ENCODE measurements at places on chromosomes 1 and 21.
A peak's percentile ranks its signal among the peaks of the same experiment; 100 is the strongest.

GRCh38 chr1:230891413-230891812, 23.1 kb upstream of the C1orf198 start:
- no peak for DNase-seq

GRCh38 chr1:183477986-183478781, 5.9 kb downstream of the SMG7 start:
- no peak for DNase-seq

DNA sequence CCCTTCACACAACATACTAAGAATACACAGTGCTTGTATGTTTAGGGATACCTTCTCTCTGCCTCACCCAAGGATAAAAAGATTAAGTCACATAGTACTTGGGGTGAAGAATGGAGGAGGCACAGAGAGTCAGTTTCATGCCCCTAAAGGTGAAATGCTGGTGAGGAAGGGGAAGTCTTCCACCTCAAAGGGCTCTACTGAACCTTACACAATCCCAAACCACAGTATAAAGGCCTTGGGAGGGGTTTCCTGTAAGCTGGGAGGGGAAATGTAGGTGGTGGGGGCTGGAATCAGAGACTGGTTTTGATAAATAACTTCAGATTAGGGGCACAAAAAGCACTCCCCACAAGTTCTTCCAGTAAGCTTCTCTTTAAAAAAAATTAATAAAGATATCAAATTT, 3.5 kb downstream of the MINDY1 start:
- no peak for DNase-seq

DNA sequence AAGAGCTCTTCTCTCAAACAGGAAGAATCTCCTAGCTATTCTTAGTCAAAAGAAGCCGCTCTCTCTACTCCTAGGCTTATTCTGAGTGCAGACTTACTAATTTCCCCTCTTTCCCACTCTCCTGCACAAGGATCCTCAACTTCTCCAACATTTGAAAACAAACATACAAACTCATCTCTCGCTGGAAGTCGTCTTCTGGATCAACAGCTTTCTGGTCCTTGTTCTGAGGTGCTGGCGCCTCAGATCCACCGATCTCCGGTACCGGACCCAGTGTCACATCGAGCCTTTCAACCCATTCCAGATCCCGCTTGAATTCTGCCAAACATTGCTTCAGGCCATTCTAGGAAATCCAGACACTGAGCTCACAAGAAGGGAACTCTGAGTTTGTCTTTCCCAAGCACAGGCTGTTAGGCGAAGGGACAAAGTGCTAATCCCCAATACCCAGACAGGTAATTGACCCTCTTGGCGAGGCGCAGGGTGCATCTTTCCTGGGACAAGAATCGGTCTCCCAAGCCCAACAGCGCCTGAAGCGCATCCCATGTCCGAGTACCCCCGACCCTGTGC, 696 bp downstream of the EBNA1BP2 start:
- DNase-seq: no peak

DNA sequence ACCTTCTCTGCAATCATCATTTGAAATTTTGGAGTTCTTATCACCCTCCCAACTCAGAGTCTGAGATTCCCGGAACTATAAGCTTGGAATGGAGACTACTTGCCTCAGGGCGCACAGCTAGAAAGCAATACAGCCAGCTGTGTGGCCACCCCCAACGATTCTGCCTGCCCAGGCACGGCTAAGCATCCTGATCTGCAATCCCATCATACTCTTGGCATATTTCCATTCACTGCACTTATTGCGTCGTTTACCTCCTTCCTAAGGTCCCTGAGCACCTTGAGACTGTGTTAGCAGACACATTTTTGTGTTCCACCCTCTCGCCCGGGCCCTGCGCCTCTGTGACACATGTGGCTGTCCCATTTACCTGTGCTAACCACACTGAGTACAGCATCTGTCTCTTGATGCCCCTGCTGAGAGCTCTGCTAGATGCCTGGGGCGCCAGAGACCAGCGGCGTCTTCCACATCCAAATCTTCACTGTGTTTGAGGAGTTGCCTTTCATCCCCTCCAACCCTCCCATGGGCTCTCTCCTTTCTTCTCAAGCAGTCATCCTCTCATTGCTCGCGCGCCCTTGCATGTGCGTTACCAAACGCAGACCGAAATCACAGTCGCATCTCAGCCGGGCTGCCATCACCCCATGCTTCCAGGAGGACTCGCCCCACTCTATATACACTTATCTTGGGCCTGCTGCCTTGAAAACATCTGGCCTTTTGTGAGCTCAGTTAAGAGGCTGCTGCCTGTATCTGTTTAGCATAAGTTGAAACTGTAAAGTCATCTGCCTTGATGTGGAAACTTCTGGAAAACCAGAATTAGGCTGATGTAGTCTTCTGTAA, 3.5 kb upstream of the CLDN19 start:
- DNase-seq: no peak

GRCh38 chr1:236083650-236084385, 18.9 kb upstream of the NID1 start:
- no peak for DNase-seq

GRCh38 chr1:208516780-208517179, 272.6 kb upstream of the PLXNA2 start:
- no peak for DNase-seq

DNA sequence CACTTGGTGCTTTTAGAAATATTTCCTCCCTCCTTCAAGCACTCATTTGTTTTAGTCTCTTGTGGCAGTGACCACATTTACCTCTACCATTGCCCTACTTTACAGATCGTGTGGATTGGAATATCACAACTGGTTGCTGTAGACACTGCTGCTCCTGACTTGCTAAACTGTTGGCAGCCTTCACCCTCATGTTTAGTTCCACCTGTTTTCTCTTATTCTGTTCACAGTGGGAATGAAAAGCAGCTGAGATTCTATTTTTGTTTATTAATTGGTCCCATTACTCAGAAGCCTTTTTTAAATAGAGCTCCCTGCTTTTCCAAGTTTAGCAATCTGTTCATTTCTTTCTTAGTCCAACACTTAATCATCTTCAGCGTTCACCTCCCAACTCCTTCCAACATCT, 308.9 kb downstream of the RWDD3 start:
- no peak for DNase-seq

- DNase-seq: no peak
Observed at GRCh38 chr1:55679971-55680370, 464.8 kb upstream of the USP24 start.

GRCh38 chr1:64842224-64842623, 97.3 kb downstream of the RAVER2 start:
- DNase-seq: no peak

DNA sequence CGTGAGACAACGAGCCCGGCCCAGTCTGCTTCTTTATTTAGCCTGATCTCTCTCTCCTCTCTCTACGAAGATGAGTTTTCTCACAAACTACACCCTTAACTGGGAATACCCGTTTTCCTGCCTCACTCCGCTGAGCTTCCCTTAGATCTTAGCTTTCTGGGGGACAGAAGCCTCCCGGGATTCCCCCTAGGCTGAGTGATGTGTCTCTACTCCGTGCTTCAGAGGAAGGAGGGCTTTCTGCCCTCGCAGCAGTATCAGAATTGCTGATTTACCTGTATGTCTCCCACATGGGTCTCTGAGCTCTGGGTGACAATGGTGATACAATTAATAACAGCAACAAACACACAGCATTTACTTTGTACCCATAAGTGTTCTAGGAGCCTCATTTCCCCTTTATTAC, 1.0 kb downstream of the ZBTB17 start:
- DNase-seq: no peak

DNA sequence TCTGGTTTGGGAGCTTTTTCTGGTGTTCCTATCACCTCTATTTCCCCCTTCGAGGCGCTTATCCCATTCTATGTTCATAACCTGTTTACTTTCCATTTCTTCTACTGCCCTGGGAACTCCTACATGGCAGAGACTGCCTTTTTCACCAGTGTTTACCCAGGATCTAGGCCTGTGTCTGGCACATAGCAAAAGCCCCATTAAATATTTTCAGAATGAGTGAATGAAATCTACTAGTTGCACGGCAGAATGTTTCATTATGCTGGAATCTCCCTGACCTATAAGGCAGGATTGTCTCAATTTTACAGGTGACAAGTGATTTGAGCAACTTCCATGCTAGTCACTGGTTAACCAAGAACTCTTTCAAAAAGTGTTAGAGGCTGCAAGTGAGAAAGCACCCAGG, 70.1 kb downstream of the PGM1 start:
- DNase-seq: no peak

DNA sequence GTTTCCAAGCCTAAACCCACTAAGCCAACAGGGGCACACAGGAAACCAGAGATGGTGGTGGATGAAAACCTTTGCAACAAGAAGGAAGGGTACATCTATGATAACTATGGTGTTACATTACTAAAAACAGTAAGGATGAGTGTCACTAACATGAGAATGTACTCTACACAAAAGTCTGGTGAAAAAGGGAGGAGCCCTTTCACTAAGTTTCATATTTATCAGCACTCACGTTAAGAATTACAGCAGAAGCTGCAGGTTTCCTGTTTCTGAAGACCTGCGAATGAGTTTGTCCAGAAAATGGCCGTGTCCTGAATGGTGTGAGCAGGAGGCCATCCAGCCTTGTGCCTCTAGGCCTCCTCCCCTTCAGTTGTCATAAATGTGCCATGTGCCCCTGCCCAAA, 17.8 kb downstream of the ABCG1 start:
- DNase-seq: no peak

DNA sequence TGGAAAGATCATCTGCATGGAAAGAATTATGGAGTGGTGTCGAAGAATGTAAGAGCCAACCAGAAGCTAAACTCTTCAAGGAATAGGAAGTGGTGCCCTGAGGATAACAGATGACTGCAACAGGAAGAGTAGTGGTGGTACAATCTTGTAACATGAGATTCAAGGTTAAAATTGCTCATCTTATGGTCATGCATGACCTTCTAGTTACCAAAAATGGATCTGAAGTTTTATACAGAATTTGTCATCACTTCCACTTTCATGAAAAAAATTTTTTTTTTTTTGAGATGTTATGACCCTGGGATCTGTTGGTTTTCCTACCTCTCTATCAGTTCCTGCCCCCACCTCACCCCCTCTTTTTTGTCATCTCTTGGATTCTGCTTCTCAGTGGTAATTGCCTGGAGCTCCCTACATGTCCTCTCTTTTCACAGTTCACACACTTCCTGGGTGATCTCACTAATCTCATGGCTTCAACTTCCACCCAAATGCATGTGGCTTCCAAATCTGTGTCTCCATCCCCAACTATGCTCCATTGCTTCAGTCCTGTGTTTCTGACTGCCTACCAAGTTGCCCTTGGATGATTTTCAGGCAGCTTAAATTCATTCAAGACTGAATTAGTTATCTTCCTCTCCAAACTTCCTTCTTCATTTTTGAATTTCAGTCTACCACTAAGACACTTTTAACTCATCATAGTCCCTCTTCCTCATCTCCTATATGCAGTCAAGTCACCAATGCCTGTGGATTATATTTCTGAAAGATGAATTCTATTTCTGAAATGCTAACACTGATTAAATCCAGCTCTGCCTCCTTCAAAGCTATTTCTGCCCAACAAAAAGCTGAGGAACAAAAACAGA, 48.4 kb downstream of the SLAMF6 start:
- no peak for DNase-seq

DNA sequence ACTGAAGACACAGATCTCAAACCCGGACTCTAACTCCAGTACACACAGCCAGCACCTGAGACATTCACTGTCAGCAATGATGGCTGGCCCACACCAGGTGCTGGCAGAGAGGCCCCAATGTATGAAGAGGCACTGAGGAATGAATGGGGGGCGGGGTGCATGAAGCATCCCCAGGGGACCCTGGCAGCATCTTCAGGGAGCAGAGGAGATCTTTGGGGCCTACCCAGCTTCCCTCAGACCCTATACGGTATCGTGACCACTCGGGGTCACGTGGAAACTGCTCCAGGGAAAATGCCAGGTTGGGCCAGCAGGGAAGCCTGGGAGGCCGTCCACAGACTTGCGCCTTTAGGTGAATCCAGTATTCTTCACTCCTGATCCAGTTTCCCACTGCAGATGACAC, 84.3 kb downstream of the NPHP4 start:
- peak; percentile 38 for DNase-seq

DNA sequence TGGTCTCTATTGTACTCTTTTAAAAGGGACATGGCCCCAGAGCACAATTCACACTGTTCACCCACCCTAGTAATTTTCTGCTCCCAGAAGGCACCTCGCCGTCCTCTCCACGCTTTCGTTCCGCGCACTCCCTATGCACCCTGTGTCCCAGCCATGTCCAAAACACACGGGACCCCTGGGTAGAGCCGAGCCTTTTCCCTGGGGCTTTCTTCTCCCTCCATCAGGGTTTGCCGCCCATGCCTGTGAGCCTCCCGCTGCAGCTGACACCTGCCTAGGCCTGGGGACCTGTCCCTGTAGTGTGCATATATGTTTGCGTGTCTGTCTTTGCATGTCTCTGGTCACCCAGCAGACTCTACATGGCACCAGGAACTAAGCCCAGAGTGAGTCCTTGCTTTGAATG, 302.7 kb downstream of the PCP4 start:
- no peak for DNase-seq

DNA sequence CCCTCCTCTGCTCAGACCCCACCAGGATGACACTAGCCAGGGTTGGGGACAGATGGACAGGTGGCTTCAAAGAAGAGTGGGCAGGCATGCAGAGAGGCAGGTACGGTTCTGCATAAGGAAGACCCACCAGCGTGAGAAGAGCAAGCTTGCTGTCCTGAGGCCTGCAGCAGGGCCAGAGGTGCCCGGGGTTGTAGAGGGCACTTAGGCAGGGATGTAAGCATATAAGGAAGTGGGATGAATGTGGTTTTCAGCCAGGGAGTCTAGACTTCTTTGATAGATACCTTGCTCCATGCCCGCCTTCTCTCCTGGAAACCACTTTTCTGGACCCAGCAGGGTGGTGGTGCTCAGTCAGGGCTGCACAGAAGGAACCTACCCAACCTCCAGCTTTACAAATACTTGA, 1.4 kb downstream of the TTC39A start:
- no peak for DNase-seq

DNA sequence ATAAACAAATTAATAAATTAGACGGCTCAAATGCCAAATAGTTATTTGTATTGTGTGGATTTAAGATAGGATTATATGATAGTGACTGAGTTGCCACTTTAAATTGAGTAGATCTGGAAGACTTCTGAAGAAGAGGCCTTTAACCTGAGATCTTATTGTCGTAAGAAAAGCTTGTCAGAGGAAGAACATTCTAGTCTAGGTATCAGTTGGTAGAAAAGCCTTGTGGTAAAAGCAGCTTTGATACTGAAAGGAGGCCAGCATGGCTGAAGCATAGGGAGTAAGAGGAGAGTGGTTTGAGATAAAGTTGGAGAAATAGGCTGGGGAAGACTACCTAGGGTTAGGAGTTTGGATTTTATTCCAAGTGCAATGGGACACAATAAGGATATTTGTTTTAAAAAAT, 29.1 kb downstream of the SLC30A7 start:
- no peak for DNase-seq

- no peak for DNase-seq
Observed at GRCh38 chr21:46289655-46290179, 3.6 kb downstream of the YBEY start.

- DNase-seq: no peak
Observed at GRCh38 chr21:44459712-44460440, 4.6 kb downstream of the LRRC3 start.
